AG20443 (cell line): ENCODE measurements at places on chromosomes 4 and X.

GRCh38 chrX:10519278-10519677 is 101.1 kb downstream of the MID1 start:
- DNase-seq = no peak

DNA sequence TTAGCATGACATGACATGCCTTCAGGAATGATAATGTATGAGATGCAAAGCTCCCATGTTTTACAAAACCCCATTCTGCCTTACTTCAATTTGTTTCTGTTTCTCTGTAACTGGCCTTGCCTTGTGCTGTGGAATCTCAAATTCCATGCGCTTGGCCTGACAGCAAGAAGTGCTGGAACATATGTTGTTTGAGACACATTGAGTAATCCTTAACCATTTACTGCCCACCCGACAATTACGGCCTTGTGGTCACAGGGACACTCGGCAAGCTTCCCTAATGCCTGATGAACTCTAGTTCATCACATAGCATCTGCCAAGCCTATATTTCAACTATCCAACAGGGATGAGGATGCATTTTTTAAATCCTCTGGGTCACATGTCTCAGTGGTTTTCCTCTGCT is 226.4 kb upstream of the CASK start:
- peak; percentile 13 for DNase-seq

DNA sequence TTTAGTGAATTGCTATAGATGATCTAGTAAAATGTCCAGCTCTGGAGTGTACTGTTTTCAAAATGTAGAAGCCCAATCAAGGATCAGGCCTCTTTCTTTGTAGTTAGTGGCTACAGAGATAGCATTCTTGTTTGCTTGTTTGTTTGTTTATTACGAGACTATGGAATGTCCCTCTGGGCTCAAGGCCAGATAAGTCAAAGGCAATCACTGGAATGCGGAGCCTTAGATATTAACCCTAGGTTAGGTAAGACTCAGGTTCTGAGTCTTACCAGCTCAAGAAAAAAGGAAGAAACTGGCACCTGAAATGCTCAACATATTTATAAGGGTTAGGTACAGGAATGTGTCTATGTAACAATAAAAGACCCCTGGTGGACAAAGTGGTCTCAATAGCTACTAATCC is 261.5 kb downstream of the SLC7A11 start:
- DNase-seq = no peak

DNA sequence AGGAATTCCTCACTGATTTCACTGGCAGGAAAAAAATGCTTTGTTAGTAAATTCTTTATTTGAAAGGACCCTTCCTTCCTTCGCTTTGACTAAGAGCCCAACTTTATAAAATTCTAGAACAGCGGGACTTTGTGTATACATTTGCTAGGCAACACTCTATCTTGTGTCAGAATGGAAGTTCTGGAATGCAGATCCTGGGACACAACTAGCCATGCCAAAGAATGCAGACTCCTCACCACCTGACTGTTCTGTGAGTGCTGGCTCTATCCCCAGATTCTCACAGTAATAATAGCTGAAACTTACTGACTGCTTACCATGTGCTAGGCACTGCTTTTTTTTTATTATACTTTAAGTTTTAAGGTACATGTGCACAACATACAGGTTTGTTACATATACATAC is 73.3 kb upstream of the ZDHHC15 start:
- no peak for DNase-seq

DNA sequence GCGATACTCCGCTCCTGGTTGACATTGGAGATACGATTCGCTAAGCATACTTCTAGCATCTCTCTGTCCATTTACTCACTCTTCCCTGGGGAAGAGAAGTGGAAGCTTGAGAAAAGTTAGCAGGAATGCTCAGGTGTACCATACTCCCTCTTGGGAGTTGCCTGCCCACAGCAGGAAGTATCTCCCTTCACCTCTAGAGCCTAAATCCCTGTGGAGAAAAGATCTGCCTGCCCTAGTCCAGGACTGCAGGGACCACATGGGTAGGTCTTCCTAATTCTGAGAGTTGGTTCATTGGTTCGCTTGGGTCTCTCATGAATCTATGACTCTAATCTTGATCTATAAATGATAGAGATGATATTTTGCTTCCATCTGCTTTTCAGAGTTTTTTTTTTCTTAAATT is 26.3 kb upstream of the MAPK10 start:
- DNase-seq = no peak

- no peak for DNase-seq
Measured at GRCh38 chr4:34417160-34417559, 1827.2 kb downstream of the ARAP2 start.

DNA sequence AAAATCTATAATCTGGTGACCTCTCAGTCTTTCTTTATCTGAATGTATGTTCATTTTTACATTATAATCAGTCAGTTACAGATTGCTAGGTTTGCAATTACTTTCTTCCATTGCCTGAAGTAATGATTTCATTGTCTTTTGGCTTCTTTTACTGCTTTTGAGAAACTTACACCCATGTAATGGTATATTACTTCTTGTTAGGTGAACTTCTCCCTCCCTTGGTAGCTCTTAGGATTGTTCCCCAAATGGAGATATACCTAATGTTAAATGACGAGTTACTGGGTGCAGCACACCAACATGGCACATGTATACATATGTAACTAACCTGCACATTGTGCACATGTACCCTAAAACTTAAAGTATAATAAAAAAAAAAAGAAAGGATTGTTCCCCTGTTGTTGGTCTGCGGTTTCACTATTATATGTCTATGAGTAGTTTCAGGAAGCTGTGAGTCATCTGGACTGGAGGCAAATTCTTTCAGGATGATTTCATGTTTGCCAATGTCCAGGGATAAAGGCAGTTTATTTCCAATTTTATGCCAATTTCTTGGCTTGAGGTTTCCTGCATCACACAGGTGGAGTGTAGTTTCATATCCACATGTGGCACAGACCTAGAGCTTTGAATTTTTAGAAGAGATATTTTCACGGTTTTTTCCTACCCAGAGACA is 21.8 kb downstream of the SPANXC start:
- peak; percentile 30 for DNase-seq

DNA sequence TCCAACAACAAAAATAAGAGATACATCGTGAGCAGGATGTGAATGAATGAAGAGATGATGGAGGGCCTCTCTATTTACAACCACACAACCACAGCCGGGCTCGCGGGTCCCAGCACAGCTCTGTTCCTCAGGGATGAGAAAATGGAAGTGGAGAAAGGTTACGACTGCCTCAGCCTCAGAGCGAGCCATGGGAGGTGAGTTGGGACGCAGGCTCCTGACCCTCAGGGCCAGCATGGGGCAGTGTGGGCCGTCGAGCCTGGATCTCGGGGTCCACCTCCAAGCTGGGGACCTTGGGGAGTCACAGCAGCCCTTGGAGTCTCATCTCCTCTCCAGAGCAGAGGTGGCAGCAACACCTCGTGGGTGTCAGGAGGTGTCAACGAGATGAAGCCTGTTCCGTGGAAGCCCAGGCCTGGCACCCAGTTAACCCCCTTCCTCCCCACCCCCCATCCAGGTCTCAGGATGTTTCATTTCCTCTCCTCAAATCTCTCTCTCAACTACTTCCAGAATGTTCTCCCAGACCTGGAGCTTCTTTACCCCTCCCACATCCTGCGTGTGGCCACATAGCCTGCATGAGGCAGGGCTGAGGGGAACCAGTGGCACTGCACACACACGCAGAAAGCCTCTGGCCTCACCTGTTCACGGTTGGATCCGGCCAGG is 25.9 kb downstream of the C4orf50 start:
- no peak for DNase-seq

GRCh38 chr4:7788694-7789425 is 150.8 kb downstream of the AFAP1 start:
- DNase-seq = no peak

DNA sequence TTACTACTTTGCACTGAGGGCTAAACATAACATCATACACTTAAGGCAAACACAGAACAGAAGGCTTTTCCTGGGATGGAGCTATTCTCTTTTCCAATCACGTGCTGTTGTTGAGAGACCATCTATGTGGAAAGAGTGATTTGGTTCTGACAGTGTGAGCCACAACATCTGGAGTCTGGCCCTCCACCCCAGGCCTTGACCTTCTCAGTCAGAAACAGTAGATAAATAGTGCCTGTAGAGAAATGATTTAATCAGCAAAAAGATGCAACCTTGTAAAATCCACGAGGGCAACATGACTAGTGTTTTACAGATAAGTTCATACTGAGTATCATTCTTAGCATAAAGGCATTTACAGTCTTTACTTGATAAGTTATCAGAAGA is 10.8 kb upstream of the SFRP2 start:
- DNase-seq = peak; percentile 53

DNA sequence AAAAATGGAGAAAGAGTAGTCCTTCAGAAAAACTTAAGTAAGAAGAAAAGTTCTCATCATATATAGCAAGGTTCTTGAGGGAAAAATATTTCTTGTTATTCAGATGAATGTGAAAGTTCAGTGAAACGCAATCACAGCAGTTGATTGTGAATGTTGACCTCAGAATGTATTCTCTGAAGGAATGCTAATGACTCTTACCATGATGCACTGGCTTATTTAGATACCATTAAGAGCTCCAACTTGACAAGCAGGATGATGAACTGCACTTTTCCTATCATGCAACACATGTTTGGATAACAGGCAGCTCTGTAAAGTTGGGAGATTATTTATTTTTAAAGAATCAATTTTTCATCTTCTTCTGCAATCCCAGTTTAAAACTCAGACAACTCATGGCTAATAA is 115.5 kb upstream of the MYOZ2 start:
- DNase-seq = no peak
